Upper lobe of right lung (tissue), 1 donor: ENCODE measurements at places on chromosomes 3 and 15. TPM values are rescaled to one million over a fixed set of nuclear protein-coding genes. Genes with fewer than 3 reads are reported as not detected.
A peak's percentile ranks its signal among the peaks of the same experiment; 100 is the strongest.

DNA sequence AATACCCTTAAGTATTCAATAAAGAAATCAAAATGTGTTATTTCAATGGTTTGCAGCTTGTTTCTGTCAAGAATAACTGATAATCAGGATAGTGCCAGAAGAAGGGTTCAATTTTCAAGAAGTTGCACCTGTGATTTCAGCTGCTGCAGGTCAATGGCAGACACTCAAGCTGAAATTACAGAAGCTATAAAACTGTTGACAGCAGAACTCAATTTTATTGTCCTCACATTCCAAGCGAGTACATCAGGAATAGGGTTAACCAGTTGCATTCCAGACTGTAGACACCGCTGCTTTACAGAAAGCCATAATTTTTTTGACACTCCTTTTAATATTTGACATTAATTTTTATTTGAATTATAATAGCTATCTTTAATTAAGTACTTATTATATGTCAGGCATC lies 364.1 kb downstream of the CGGBP1 start:
- H3K27me3 ChIP-seq = no peaks in the 10 kb centered on the region
- no peaks in the 10 kb centered on the region for H3K4me1 ChIP-seq
- H3K4me3 ChIP-seq = no peak overlapping the region
- DNase-seq = no peak
- no peaks in the 10 kb centered on the region for H3K36me3 ChIP-seq
- no peak overlapping the region for H3K27ac ChIP-seq

GRCh38 chr3:192817053-192817452 lies 89.7 kb upstream of the FGF12 start:
- no peak overlapping the region for H3K27ac ChIP-seq
- H3K36me3 ChIP-seq = no peaks in the 10 kb centered on the region
- no peak overlapping the region for H3K4me3 ChIP-seq

- no peak overlapping the region for H3K4me3 ChIP-seq
- H3K27me3 ChIP-seq = no peaks in the 10 kb centered on the region
- no peak overlapping the region for H3K27ac ChIP-seq
These were observed 28.2 kb downstream of the GRAMD2A start for GRCh38 chr15:72169236-72169920.

DNA sequence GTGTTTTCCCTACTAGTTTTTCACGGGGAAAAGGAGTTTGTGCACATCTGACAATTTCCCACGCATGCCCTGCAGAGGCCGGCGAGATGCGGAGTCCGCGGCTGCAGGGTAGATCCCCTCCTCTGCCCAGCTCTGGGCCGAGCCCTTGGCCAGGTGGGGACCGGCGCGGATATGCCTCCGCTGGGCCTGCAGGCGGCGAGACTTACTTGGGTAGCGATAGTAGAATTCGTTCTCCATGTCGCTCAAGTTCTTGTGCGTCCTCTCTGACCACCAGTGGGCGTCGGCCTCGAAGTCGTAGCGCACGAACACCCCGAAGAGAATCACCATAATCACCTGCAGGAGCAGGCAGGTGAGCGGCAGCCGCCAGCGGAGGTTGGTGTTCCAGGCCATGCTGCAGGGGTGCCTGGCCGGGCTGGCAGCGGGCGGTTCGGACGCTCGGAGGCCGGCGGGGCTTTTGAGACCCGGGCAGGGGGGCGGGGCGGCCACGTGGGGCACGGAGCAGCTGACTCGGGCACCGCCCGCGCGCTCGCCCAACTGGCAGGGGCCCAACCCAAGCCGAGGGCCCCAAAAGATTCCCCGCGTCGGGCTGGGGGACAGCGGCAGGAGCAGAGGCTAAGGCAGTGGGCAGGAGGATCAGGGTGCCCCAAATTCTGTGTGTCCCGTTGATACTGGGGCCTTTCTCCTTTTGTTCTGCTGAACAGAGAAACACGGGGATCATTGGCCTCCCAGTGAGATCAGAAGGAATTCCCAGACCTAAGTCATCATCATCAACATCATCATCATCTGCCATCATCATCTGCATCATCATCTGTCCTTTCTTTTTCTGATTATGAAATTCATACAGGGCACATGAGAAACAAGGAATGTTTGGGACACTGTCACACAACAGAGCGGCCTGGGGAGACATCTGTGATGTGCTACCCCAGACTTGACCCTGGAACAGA lies at the start of gene RHCG:
Gene RHCG (minus strand): TSS at position 429 of the 944 bp plus-strand sequence. CDS start 39 bp downstream, at position 390.
- no peaks in the 10 kb centered on the region for H3K4me1 ChIP-seq
- H3K4me3 ChIP-seq = peak within 1 kb of the TSS; percentile 24
- peaks cover 53% of the 10 kb centered on the region for H3K27me3 ChIP-seq
- no peak within 1 kb of the TSS for H3K27ac ChIP-seq
- no peak for DNase-seq

GRCh38 chr3:106168962-106169750 lies 300.3 kb upstream of the CBLB start:
- H3K36me3 ChIP-seq = no peaks in the 10 kb centered on the region
- H3K27ac ChIP-seq = no peak overlapping the region
- no peaks in the 10 kb centered on the region for H3K27me3 ChIP-seq
- H3K4me3 ChIP-seq = no peak overlapping the region
- no peaks in the 10 kb centered on the region for H3K4me1 ChIP-seq

DNA sequence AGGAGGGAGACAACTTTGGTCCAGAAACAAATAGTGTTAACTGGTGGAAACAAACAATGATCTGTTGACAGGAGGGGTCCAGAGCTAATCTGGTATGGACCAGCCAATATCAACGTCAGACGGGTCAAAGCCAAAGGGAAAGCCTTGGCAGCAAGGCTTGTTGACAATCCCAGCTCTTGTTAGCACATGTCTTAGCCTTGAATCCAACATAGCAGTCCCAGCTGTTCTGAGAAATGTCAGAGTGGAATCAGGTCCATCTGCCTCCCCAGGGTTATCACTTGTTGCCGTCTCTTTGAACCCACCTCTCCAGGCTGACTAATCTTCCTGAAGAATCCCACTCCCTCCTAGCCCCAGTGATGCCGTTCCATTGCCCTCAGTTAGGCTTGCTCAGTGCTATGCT lies 404.6 kb upstream of the MCTP2 start:
- H3K27me3 ChIP-seq = no peaks in the 10 kb centered on the region
- no peak for DNase-seq
- no peak overlapping the region for H3K27ac ChIP-seq
- H3K4me1 ChIP-seq = no peaks in the 10 kb centered on the region
- no peak overlapping the region for H3K4me3 ChIP-seq
- H3K36me3 ChIP-seq = no peaks in the 10 kb centered on the region

GRCh38 chr15:85750319-85751290 lies 44.1 kb downstream of the KLHL25 start:
- peak overlapping the region; percentile 65 for H3K27ac ChIP-seq
- H3K27me3 ChIP-seq = no peaks in the 10 kb centered on the region
- DNase-seq = peak; percentile 72

GAP43 gene
- total RNA-seq = not detected

ZNF717 gene
- 11.0 TPM for total RNA-seq

POPDC2 gene
- 2.7 TPM for total RNA-seq

LARP6 gene
- total RNA-seq = 6.2 TPM

UROC1 gene
- total RNA-seq = not detected

PPP1R2 gene
- total RNA-seq = 46.3 TPM

MESP1 gene
- total RNA-seq = 4.9 TPM

THRB gene
- 19.7 TPM for total RNA-seq

CCK gene
- total RNA-seq = 0.67 TPM
